ENCODE measurements at places on chromosomes 5 and 9. TPM values are rescaled to one million over a fixed set of nuclear protein-coding genes. Genes with fewer than 3 reads are reported as not detected.
A peak's percentile ranks its signal among the peaks of the same experiment; 100 is the strongest.

GRCh38 chr5:136066661-136067271, 38.0 kb downstream of the TGFBI start:
- no peak for DNase-seq

- DNase-seq = no peak
Observed at GRCh38 chr5:155064580-155064979, 51.0 kb downstream of the KIF4B start.

- no peak for DNase-seq
Observed at GRCh38 chr5:14257995-14258403, 114.9 kb downstream of the TRIO start.

DNA sequence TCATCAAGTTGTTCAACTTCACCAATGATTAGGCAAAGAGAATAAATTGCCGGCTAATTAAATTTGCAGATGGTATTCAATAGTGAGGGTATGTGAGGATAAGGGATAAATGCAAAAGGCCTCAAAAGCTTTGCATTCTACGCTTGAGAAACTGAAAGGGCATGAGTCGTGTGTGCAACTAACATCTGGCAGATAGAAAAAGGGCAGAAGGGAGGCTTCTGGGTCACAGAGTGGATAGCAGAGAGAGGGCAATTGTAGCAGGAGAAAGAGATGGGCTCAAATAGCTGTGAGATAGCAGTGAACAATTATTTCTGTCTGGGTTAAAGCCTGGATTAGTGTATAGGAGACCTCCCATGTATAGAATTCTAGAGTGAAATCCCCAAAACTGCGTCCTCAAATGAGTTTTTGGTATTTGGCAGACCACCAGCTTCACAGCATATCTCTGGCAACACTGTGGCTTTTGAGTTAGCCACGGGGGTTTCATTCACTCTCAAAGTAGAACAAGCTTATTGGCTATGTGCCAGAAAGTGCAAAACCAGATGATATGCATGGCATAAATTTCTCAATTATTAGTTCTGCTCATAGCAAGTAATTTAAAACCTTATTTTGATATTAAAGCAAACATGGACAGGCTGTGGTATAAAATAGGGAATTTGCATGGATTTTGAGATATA, 586.3 kb downstream of the BRINP1 start:
- DNase-seq = no peak

- DNase-seq = no peak
Observed at GRCh38 chr9:37522971-37523370, 37.2 kb downstream of the POLR1E start.

- no peak for DNase-seq
Observed at GRCh38 chr5:57832875-57833274, 350.3 kb upstream of the ACTBL2 start.

DNA sequence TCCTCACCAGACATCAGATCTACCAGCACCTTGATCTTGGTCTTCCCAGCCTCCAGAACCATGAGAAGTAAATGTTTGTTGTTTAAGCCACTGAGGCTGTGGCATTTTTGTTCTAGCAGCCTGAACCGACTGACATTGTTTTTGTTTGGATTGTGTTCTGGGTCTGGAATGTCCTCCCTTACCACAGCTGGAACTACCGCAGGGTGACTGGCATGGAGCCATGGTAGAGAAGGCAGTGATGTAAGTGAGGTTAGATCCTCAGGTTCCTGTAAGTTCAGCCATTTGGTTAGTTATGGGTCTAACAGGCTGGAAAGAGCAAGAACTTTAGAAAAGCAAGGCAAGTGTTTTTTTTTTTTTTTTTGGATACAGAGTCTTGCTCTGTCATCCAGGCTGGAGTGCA, 209.3 kb downstream of the DAB2IP start:
- DNase-seq = no peak

GRCh38 chr5:139810341-139811273, 15.0 kb downstream of the PSD2 start:
- DNase-seq = peak; percentile 37

Gene MYMK
- total RNA-seq = not detected

- no peak for DNase-seq
Observed at GRCh38 chr9:124758061-124758460, 13.1 kb downstream of the NR6A1 start.

DNA sequence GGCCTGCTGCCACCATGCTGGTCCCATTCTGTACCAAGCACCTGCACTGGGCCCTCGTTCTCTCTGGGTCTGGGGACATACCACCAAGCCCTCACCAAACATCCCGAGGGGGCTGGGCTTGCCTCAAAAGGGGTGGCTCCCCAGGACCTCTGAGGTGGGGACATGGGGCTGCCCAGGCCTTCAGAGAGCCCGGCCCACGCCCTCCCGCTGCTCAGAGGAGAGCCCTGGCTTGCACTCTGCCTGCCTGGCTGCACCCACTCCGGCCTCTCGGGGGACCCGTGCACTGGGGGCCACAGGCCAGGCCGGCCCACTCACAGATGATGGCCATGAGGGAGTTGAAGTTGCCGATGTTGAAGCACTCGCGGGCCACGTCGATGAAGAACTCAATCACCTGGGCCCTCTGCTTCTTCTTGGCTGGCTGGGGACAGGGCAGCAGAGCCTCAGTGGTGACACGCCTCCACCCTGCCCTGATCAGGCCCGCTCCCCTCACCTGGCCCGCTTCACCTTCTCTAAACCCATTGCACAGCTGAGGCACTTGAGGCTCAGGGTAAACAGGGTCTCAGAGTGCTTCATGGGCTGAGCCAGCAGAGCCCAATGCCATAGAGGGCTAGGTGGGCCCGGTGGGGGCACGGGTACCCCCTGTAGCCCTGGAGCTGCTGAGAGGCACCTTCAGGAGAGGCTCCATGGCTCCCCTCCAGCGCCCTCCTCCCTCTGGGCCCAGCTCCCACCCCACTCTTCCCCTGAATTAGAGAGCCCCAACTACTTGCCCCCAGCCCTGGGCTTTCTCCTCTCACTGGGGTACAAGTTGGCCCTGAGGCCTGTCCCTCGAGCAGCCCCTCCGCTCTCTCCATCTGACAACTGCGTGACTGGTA, 47.7 kb upstream of the RNF130 start:
- DNase-seq = peak; percentile 49

Gene PTGS1
- total RNA-seq = 16.4 TPM

- no peak for DNase-seq
Observed at GRCh38 chr5:119478781-119479180, 26.5 kb downstream of the HSD17B4 start.

GRCh38 chr5:95572016-95572415, 17.1 kb downstream of the ARSK start:
- no peak for DNase-seq

DNA sequence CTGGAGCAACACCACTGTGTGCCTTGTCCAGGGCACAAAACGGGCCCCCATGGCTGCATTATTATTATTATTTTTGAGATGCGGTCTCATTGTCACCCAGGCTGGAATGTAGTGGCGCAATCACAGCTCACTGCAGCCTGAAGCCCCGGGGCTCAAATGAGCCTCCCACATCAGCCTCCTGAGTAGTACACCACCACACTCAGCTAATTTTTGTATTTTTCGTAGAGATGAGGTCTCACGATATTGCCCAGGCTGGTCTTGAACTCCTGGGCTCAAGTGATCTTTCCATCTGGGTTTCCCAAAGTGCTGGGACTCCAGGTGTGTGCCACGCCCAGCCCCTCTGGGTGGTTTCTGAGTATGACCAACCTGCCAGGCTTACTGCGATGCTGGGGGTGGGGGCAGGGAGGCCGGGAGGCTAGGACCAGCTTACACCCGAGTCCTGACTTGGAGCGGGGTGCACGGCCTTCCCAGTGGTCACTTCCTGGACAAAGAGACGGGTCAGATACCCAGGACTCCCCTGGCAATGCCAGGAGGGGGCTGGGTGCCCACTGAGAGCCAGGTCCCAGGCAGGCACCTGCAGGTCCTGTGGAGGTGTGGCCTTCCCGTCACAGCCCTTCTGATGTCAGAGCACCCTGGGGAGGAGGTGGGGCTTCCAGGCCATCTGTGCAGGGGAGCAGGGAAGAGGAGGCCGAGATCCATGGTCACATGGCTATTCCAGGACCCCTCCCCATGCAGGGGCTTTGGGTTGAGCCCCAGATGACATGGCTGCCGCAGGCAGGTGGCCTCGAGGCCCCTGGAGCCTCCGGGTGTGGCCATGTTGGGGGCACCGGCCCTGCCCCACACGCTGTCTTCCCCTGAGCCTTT, 8.3 kb upstream of the NRARP start:
- DNase-seq = no peak

GRCh38 chr5:72234868-72235267, 85.2 kb downstream of the MRPS27 start:
- DNase-seq = no peak

DNA sequence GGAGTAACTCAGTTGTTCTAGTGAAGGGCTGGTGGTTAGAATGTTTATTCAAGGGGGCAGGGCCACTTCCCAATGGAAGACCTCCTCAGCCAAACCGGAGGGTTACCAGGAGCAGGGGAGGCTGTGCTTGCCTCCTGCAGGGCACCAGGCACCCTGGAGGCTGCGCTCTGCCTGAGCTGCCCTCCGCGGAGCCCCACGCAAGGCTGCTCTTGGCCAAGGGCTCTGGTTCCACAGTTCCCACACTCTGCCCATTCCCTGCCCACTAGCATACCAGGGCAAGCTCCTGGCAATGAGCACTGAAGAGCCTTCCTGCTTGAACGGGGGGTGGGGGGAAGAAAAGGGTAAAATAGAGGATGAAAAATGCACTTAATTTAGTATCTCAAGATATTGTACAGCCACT, 35.5 kb upstream of the PTCH1 start:
- no peak for DNase-seq

Gene CA9
- 0.55 TPM for total RNA-seq

- peak; percentile 80 for DNase-seq
Observed at GRCh38 chr5:3602785-3603502, 7.3 kb downstream of the IRX1 start.

DNA sequence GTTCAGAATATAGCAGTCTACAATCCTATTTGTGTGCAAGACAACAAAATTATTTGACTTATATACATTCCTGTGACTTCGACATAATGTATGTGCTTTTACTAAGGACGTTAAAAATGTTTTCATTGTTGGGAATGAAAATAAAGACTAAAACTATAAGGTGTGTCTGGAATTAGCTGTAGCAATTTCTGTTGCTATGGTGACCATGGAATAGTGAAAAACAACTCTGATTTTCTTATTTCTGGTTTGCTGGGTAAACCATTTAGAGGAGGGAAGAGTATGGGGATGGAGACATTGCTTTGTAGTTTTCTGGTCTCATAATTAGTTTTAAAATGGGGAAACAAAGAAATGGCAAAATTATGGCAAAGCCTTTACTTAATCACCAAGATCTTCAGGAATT, 343.2 kb downstream of the SEMA5A start:
- DNase-seq = no peak

- DNase-seq = no peak
Observed at GRCh38 chr5:54873691-54874090, 111.7 kb downstream of the ESM1 start.

DNA sequence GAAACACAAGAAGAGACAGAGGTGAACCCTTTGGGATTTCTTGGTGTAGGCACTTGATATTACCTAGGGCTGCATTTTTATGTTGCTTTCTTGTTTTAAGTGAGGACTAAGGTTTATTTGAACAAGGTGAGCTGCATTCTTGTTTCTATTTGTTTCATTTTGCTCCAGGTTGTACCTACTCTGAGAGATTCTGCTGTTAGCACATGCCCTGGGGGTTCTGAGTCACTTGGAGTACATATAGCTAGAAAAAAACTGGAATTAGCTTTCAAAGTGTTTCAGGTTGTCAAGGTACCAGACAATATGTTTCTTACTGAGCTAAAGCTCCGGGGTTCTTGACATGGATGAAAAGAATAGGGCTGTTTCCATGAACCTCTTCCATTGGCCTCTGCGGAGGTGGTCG, 299.4 kb downstream of the ICE1 start:
- no peak for DNase-seq

- no peak for DNase-seq
Observed at GRCh38 chr9:19161257-19162025, 34.1 kb upstream of the PLIN2 start.

- no peak for DNase-seq
Observed at GRCh38 chr5:159749146-159749545, 167.1 kb upstream of the ADRA1B start.

DNA sequence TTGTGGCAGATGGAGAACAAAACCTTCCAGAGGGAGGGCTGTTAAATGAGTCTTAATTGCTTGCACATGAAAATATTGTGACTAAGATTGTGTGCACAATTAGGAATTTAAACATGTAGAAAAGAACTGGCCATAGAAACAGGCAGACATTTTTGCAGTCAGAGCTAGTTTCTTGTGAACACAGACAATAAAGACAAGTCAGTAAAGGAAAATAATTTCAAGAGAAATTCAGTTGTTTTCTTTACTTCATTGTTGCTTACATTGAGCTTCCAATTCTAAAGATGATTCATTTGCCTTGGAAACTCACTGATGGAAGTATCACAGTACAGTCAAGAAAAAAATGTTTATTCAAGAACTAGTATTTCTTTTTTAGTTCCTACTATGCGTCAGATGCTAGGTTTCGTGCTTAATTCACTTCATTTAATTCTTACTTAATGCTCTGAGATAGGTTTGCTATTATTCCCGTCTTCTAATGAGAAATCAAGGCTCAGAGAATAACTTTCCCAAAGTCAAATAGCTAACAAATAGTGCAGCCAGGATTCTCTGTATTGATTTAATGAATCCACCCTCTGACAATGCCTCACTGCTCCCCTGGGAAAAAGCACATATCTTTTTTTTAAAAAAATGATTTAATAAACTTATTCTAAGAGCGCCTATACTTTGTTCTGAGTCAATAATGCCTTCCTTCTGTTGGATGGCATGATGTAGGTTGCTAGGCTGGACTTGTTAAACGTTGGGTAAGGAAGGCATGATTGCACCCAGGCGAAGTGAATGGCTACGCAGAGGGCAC, 581.4 kb downstream of the RAB3C start:
- no peak for DNase-seq

GRCh38 chr5:132050136-132050535, 10.3 kb upstream of the IL3 start:
- DNase-seq = peak; percentile 72

DNA sequence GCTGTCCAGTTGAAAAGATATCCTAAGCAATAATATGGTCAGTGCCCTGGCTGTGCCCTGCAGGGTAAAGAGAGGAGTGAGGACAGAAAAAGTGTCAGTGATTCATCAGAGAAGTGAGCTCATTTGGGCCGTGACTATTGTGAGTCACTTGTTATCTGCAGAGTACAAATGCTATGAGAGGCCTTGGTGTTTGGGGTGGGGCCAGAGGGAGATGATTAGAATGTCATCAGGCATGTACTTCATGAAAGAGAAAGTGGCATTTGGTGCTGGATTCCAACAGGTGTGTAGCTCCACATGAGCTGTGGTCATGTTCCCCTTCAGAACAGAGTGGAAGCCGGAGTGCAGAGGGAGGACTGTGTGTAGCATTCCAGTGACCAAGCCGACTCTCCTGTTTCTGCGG, 174.1 kb downstream of the KDM4C start:
- DNase-seq = no peak

GRCh38 chr5:53545744-53546143, 14.7 kb upstream of the NDUFS4 start:
- DNase-seq = no peak

DNA sequence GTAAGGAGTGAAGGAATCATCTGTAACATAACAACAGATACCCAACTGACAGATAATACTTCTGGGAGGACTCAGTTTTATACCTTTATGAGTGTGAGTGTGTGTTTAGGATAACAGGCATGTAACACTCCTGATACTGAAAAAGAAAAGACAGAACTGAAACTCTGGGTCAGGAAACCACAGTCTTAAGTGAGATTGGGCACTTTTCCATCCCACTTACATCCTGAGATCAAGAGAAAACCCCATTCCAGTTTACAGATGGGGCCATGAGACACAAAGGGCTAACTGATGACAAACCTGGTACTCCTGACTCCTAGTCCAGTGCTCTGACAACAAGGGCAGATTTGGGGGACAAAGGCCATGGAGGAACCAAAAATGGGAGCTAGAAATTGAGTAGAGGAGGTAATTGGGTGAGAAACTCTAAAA, 18.0 kb downstream of the IL5 start:
- no peak for DNase-seq

GRCh38 chr5:905139-905642, 12.5 kb downstream of the TRIP13 start:
- no peak for DNase-seq

Measured in upper lobe of right lung (tissue), 1 donor.